Inflammatory macrophage treated with lipopolysaccharide for 4 hours (primary cell): ENCODE measurements at places on chromosomes 3 and 15.

- peak; percentile 27 for DNase-seq
These were observed 4.4 kb upstream of the RASA2 start for GRCh38 chr3:141482245-141482922.

GRCh38 chr3:143171141-143171980 is 51.8 kb downstream of the CHST2 start:
- DNase-seq = peak; percentile 61

GRCh38 chr3:46574243-46574646 is 8.1 kb upstream of the LRRC2 start:
- DNase-seq = no peak

DNA sequence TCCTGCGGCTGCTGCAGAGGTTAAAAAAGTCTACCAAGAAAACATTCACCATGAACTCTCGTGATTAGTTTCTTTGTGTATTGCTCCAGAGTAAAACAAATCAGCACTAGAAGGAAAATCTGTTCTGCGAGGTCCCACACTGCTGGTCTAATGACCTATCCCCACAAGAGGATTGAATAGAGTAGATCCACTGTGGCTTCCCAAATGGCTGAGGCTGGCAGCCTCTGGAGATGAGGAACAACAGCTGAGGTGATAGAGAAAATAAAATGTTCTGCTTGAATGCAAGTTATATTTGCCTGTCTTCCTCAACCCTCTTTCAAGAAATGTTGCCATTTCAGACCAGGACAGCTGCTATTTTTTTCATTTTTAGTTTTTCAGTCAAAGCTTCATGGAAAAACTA is 883.3 kb downstream of the CADM2 start:
- DNase-seq = no peak
